NAMALWA (cell line): ENCODE measurements at places on chromosomes 13 and 19.

- no peak for DNase-seq
Measured at GRCh38 chr19:5880196-5880595, 9.9 kb upstream of the FUT5 start.

GRCh38 chr13:35994131-35994966 lies 136.8 kb downstream of the DCLK1 start:
- no peak for DNase-seq

DNA sequence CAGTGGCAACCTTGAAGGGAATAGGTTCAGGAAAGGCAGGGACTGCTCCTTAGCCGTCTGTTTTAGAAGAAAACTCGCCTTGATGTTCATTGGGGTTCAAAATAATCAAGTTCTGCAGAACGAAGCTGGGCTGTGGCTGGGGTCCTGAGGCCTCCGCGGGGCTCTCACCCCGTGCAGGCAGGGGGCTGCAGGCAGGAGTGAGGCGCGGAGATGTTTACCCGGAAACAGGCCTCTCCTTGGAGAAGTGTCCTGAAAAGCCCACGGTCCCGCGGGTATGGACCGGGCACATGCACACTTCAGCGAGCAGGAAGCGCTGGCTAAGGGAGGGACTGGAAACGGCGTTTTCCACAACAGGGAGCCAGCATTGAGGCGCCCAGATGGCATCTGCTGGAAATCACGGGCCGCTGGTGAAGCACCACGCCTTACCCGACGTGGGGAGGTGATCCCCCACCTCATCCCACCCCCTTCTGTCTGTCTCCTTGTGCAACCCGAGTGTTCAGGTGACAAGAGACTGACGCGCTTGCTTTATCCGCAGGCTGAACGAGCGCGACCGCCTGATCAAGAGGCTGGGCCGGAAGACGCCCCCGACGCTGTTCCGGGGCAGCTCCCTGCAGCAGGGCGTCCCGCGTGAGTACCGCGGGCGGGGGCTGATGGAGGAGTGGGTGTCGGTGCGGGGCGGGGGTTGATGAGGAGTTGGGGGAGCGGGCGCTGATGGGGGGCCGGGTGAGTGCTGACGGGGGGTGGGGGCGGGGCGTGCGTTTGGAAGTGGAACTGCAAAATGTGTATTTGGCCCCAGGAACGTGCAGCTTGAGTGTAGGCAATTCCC lies 39.6 kb downstream of the SHISA2 start:
- no peak for DNase-seq

DNA sequence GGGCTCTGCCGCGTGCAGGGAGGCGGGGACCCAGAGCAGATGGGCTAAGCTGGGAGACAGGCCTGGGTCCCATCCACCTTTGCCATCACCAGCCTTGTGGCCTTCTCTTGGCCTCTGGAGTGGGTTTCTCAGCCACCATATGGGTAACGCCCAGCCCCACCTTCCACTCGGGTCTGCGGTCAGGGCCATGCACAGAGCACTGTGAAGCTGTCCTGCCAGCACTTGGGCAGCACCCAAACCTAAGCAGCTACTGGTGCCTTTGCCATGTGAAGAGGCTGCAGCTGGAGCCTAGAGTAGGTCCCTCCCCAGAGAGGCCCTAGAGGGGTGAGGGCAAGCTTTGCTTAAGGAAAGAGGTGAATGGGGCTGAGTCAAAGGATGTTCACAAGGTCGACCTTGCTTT lies 24.1 kb upstream of the NPAS1 start:
- no peak for DNase-seq

- no peak for DNase-seq
Measured at GRCh38 chr13:75801388-75801945, 165.3 kb downstream of the LMO7 start.

DNA sequence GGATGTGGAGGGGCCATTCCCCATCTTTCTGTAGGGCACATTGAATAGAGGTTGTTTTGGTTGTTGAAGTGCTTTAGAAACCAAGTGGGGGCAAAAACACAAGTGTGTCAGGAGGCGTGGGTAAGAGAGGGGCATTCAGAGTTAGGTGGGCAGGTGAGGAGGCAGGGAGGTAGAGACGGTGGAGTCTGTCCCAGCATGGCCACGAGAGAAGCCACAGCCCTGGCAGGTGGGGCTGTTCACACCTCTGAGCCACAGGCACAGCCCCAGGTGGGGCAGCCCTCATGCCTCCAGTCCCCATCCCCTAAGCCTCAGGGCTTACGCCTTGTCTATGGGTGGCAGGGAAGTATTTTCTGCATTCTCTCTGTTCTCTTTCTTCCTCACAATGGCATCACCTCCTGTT lies 43.7 kb downstream of the KCTD15 start:
- no peak for DNase-seq

GRCh38 chr13:113540523-113540922 lies 44.0 kb upstream of the TFDP1 start:
- DNase-seq: no peak

DNA sequence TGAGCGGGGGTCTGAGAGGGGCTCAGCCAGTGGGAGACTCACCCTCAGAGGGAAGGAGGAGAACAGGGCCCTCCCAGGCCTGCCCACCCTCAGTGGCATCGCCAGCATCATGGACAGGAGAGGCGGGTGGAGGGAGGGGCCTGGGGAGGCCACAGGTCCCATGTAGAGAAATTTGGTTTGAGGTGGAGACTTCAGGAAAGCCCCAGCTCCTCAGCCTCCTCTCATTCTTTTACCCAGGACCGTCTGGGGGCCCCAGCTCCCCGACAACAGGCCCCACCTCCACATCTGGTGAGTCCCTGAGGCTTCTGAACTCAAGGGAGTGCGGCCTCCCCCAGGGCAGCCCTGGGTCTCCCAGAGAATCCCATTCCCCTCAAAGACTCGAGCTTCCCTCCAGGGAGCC lies 3.1 kb downstream of the LILRB1 start:
- no peak for DNase-seq

DNA sequence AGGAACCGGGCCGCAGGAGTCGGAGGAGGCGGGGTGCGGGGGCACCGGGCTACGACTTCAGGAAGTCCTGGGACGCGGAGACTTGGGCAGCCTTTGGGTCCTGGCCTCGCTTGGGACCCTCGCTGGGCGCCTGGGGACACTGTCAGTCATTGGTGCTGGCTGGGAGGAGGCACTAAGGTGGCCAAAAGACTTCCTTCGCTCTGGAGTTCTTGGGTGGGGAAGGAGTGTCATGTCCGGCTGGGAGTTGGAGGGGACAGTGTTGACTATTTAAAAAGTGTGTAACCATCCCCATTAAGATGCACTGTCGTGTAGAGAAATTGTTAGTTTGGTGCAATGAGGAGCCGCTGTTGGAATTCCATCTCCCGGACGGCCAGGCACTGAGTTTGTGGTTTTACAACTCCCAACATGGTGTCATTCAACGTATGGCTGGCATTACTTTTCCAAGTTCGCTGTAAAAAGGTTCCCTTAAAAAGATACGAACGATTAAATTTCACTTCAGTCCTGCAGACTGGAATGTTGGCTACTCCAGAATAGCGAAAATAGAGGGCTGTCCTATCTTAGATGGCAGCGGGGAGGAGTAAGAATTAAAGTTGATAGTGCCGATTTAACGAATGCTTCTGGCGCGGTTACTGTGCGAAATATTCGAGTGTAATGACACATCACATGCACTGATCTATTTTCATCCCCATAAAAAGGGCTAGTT lies 776 bp downstream of the DNAJC3 start:
- peak; percentile 29 for DNase-seq

DNA sequence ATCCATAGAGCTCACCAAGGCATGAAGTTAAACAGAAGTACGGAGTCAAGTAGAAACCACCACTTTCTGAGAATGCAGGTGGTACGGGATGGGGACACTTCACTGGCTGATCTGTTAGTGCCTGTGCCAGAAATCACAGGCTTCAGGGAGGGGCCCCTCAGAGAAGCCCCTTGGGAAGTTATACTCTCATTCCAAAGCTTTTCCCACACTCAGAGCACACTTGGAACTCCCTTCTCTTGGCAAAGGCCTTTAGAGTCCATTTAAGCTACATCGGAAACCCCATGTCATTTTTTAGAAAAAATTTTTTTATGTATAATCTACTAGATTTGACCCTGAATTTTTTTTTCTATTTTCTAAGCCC lies 80.7 kb upstream of the WASF3 start:
- no peak for DNase-seq

DNA sequence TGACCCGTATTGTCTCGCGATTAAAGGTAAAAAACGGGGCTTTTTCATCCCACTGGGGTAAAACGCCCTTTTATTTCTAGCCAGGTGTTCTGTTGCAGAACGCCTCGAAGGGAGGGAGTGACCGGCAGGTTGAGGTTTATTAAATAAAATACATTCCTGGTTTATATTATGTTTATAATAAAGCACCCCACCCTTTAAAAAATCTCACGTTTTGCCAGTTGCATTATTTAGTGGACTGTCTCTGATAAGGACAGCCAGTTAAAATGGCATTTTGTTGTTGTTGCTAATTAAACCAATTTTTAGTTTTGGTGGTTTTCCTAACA lies 25.1 kb upstream of the ZNF850 start:
- no peak for DNase-seq

DNA sequence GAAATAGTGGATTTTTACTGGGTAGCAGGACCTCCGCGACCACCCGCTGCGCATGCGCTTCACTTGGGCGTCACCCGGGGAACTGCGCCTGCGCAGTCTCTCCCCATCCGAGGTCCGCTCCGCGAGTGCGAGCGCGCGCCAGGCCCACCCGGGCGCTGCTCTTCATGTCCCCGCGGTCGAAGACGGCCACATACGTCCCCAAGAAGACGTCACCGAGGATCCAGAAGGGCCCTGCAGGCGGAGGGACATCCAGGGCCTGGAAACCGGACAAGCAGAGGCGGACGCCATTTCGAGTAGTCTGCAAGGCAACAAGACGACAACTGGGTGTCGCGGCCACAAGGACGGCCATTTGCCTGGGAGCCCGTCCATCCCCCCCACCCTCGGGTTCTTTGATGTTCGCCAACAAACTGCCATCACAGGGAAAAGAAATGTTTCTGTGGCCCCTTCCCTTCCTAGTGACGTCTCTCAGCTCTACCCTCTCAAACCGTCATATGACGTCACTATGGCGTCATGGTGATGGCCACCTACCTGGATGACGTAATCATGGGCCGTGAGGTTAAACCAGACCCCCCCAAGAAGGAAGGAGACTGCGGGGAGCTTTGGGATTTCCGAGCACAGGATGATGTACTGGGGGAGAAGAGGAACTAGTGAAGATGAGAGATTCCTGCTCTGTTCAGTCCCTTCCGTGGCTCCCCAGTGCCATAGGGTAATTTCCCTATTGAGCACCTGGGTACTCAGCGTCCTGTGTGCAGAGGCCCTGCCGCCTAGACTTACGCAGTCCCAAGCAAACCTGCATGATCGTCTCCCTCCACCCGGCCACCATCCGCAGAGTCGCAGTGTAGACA lies 6.7 kb downstream of the NAPSA start:
- peak; percentile 92 for DNase-seq

- no peak for DNase-seq
Measured at GRCh38 chr13:79402074-79402635, 3.9 kb downstream of the RBM26 start.

DNA sequence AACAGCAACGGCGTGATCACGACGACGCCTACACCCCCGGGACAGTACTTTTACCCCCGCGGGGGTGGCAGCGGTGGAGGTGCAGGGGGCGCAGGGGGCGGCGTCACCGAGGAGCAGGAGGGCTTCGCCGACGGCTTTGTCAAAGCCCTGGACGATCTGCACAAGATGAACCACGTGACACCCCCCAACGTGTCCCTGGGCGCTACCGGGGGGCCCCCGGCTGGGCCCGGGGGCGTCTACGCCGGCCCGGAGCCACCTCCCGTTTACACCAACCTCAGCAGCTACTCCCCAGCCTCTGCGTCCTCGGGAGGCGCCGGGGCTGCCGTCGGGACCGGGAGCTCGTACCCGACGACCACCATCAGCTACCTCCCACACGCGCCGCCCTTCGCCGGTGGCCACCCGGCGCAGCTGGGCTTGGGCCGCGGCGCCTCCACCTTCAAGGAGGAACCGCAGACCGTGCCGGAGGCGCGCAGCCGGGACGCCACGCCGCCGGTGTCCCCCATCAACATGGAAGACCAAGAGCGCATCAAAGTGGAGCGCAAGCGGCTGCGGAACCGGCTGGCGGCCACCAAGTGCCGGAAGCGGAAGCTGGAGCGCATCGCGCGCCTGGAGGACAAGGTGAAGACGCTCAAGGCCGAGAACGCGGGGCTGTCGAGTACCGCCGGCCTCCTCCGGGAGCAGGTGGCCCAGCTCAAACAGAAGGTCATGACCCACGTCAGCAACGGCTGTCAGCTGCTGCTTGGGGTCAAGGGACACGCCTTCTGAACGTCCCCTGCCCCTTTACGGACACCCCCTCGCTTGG lies 966 bp downstream of the JUNB start:
- DNase-seq: peak; percentile 90

DNA sequence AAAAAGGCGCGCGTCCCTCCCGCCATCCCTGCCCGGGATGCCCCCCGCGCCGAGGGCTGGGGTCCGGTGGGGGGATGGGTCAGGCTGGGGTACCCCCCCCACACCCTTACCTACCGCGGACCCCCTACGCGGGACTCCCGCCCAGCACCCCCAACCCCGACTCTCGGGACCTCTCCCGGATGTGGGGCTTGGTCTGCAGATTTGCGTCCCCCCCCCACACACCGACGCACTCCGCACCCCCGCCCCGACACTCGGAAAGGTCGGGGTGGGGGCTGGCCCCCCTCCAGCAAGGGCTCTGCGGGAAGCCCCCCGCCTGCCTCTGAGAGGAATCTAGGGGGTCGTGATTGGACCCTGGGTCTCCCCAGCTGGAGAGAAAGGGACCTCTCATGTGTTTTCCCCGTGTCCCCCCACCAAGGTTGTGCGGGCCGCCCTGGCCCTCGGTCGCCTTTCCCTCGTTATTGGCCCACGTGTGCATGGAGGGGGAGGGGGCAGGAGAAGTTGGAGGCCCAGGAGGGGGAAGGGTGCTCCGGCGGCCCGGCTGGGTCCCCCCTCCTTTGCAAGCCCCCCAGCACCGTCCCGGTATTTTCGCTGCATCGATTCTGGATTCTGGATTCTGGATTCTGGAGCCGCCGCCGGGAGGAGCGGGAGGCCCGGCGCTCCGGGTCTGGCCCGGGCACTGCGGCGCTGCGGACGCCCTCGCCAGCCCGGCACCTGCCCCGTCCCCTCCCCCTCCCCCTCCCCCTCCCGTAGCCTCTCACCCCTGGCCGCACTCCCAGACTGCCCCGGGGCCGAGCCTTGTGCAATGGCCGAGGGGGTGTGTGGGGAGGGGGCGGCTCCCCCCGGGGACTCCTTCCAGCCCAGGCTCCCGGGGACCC lies 607 bp downstream of the NFIC start:
- no peak for DNase-seq

DNA sequence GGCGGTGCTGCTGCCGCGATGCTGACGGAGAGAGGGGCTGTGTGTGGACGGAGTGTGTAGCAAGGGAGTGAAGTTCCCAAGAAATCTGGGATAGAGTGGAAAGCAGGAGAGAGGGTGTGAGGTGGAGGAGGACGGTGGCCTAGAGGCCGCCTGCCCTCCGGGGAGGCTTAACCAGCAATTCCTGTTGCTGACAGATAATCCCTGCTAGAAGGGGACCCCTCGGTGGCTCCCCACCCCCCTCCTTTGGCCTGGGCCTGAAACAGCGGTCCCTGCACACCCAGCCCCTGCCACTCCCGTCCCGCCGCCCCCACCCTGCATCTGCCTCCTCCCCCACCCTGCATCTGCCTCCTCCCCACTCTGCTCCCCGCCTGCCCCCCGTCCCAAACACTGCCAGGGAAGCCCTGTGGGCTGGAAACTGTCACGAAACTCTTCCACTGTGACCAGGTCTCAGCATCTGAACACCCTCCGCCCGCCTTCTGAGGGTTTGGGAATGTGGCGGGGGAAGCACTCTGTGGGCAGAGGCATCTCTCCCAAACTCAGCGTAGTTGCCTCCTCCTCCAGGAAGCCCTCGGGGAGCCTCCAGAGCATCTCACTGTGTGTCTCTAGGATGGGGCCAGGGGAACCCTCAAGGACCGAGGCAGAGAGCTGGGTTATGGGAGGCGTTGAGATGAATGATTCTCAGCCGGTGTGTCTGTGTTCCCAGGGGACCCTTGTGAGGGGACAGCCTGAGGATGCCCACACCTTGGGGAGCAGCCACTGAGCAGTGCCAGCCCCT lies 17.1 kb upstream of the MATK start:
- no peak for DNase-seq
